Stimulated activated CD8-positive, alpha-beta memory T cell treated with anti-CD3 and anti-CD28 coated beads, Interleukin-15, amount 100 ng/mL, for 1 hour (primary cell): ENCODE measurements at places on chromosomes 2 and 18.
A peak's percentile ranks its signal among the peaks of the same experiment; 100 is the strongest.

DNA sequence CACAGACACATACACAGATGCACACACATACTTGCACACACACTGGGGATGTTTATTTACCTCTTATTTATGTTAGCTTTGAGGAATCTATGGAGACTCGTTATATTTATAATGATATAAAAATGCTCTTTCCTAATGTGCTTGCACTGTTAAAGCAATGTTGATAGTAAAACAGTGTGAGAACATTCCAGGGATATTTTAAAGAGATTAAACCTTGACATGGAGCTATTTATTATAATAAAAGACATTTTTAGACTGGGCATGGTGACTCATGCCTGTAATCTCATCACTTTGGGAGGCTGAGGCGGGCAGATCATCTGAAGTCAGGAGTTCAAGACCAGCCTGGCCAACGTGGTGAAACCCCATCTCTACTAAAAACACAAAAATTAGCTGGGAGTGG is 557.3 kb upstream of the ZNF804A start:
- DNase-seq, result no peak

DNA sequence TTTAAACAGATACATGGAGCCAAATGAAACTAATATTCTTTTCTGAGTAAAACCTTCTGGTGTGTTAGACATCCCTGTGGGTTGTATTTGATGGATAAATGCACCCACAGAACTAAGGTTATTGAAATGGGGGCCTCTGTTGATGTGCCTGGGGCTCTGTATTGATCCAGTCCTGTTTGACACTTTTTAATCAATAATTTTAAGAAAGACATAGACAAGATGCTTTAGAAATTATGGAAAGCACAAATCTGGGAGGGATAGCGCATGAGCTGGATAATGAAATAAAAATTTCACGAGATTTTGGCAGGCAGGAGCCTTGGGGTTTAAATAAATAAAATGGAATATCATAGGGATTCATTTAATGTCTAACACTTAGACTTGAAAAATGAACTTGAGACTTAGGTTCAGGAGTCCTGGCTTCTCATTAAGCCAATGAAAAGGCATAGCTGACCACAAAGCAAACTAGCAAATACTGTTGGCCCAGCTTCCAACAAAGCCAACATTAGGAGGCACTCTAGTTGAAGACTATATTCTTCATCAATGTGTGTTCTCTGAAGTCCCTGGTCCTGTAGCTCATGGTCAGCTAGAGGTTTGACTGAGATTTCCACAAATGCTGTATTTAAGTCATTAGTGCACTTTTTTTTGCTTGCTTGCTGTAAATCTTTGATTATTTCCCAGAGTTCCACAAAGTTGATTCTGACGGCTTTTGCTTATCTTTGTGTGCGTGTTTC is 64.2 kb upstream of the SH3RF3 start:
- no peak for DNase-seq

DNA sequence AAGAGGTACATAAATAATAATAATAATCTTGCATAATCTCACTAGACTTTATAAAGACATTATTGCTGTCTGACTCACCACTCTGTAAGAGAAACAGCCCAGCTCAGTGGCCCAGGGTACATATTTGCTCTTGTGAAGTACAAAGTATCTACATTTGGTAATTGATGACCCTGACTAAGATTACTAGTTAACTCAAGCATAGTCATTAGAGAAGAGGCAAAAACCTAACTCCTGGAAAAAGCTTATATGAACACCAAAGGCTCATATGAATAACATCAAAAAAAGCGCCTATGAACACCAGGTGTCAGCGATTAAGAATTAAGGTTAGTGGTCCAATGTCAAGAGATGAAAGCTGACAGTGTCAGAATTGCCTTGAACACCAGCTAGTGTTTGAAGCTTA is 38.4 kb downstream of the RAD51AP2 start:
- DNase-seq, result no peak

DNA sequence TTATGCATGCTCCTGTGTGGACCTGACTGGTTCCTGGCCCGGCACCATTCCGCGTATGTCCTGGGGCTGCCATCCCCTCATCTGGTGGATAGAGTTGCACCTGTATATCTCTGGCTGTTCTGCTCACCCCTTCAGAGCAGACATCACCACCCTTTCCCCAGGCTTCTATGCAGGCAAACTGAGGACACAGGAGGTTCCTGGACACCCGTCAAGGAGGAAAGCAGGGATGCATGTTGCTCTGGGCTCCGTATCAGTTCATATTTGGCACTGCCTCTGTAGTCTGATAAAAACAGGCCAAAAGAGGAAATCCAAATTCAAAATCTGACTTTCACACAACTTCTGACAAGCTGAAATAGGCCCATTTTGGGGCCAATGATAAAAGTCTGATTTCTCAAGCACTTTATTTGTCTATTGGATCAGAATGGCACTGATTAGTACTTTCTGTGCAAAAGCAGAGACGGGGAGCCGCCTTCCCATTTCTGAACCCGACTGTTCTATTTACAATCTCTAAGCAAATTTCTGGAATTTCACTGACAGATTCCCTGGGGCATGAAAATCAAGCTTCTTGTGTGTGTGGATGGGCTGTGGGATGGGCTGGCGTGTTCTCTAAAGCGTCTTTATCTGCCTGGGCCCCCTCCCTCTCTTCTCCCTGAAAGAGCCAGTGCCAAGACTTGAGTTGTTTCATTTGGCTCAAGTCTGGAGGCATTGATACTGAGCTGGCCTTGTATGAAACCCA is 96.9 kb downstream of the SETBP1 start:
- DNase-seq, result no peak

GRCh38 chr2:30688956-30689401 is 118.3 kb downstream of the CAPN13 start:
- no peak for DNase-seq

DNA sequence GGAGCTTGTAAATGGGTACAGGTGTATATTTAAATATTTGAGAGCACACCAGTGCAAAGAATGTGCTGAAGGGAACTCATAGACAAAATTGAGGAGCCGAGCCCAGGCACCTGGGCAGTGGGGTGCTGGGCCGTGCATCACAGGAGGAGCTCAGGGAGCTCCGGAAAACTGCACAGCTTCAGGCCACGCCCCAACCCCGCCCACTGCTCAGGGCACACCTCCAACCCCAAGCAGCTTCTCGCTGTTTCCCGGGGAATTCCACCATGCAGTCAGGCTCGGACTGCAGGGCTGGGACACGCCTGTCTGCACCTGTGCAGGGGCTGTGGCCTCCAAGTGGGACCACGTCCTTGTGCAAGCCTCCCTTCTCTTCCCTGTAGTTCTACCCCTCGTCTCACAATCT is 243.0 kb downstream of the HDAC4 start:
- no peak for DNase-seq

- no peak for DNase-seq
Measured at GRCh38 chr2:9558948-9559381, 3.3 kb upstream of the ADAM17 start.

DNA sequence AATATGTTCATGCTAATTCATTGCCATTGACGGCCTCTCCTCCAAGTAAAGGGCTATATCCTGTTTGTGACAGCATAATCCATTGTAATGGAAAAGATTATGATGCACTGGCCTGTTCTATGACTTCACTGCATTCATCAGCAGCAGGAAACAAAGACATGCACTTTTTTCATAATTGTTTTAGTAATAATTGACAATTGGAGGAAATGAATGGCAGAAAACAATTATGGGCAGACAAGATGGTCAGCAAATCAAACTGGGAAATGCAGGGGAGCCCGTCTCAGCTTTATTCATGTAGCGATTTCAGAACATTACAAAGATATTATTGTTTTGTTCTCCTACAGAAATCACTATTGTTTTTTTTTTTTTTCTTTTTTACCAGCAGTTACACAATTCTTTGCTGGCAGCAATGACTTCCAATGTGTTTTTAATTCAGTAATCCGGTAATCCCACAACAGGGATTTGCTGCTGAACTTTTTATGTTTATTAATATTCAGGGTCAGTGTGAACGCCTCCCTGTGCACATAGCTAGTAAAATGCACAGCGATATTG is 33.8 kb upstream of the RASGRP3 start:
- DNase-seq, result no peak

DNA sequence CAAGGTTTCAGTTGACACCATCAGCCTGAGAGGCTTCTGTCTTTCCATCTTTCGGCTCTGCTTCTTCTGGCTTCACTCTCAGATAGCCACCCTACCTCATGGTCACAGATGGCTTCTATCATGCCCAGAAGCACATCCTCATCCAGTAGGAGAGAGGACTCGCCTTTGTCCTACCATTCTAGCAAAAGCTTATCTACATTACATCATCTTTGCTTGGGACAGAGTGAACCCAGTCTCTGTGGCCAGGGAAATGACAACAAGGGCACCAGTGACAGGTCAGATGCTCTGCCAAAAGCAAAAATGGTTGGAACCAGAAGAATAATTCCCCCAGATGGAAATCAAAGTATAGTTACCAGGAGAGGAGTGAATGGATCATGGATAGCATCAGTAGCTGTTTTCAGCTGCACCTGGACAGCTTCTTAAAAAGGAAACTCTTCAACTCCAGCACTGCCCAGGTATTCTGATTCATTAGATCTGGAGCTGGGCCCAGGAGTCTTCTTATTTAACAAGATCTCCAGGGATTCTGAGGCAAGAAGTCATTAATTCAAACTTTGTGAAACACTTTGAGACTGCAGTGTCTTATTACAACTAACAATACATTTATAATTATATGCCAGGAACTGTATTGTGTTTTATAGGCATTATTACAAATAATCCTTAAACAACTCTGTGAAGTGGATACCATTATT is 257.7 kb upstream of the UBE2E3 start:
- no peak for DNase-seq

GRCh38 chr2:191691016-191691735 is 13.2 kb downstream of the NABP1 start:
- DNase-seq, result peak; percentile 12

DNA sequence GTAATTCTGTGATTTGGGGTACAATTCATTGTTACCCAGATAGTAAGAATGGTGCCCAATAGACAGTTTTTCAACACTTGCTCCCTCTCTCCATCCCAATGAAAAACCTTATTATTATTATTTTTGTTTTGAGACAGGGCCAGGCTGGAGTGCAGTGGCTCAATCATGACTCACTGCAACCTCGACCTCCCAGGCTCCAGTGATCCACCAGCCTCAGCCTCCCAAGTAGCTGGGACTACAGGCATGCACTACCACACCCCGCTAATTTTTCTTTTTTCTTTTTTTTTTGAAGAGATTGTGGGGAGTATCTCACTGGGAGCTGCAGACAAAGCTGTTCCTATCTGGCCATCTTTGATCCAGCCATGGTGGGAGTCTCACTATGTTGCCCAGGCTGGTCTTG is 7.2 kb downstream of the TGFA start:
- no peak for DNase-seq

- DNase-seq, result no peak
Measured at GRCh38 chr2:220966636-220967035, 605.5 kb downstream of the EPHA4 start.

GRCh38 chr2:59779571-59779970 is 773.9 kb downstream of the BCL11A start:
- no peak for DNase-seq

- DNase-seq, result no peak
Measured at GRCh38 chr18:59851784-59852399, 47.9 kb upstream of the PMAIP1 start.

DNA sequence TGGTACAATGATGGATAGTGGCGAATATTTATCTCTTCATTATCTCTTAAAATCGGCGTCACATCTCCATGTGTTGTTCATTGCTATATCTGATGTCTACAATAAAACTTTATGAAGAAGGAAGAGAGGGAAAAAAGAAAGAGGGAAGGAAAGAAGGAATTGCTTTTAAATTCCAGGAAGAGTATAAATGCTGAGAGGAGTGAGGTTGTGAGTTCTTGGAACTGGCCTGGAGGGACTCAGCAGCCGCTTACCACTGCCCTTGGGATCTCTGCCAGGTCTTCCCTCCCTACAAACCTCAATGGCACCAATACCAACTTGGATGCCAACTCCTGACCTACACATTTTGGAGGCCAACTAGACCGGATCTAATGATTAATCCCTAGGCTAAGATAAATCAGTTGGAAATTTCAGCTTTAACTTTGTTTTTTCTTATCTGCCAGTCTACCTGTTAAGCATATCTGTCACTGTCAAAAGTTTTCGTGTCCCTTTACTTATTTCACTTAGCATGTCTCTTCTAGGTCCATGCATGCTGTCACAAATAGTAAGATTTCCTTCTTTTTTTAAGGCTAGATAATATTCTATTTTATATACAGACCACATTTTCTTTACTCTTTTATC is 9.8 kb downstream of the SCN9A start:
- DNase-seq, result no peak

GRCh38 chr2:73961823-73962615 is 22.7 kb upstream of the TET3 start:
- no peak for DNase-seq

- DNase-seq, result no peak
Measured at GRCh38 chr2:46210063-46210462, 87.1 kb upstream of the EPAS1 start.

GRCh38 chr2:224444021-224444420 is 42.1 kb upstream of the FAM124B start:
- DNase-seq, result no peak

DNA sequence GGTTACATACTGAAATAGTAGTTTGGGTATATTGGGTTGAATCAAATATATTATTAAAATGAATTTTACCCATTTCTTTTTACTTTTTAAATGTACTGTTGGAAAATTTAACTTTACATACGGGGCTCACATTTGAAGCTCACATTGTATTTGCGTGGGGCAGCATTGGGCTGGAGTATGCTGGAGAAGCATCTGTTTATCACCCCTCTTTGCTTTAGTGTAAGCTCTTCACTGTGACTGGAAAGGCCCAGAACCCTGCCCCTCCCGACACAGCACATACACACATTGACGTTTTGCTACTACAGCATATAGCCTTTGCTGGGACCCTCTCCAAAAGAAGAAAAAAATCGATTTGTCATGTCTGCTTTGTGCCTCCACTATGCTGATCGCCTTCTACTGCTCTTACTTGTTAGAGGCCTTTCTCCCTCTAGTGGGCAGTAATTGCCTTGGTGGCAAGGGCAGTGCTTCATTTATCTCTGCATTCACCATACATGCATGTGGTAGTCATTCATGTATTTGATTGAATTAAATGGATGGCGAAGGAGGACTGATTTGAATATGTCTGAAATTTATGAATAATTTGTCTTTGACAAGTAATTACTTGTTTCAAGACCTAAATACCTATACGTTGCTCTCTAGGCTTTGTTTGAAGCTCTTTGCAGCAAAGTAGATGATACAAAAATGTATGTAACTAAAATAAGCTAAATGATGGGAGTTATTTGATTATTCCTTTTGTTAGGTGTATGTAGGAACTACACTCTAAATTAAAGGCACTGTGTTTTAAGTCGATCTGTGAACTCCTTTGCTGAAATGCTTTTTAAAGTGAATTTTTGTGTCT is 37.4 kb downstream of the VAPA start:
- no peak for DNase-seq

- DNase-seq, result no peak
Measured at GRCh38 chr2:73614997-73615396, 27.2 kb downstream of the NAT8 start.

DNA sequence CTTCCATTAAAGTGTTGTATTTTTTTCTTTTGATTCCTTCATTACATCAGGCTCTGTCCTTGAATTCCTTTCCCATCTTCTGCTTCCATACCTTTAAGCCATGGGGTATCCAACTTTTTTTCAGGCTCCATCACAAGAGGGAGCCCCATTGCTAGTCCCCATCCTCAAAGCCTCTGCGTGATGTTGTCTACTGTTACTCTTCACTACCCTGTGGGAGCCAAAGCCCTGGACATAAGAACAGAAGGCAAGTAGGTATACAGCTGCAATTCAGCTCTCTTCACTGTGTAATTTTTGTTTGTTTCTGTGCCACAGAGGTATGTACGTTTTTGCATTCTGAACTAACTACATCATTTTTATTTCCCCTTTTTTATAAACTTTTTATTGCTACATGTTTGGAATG is 36.6 kb upstream of the CCNYL1 start:
- DNase-seq, result no peak
